RKO (cell line): ENCODE measurements at places on chromosomes 11 and 22.

- DNase-seq: peak; percentile 40
These were observed 16.2 kb upstream of the CTTN start for GRCh38 chr11:70381872-70382861.

GRCh38 chr22:27913162-27913741 is 5.8 kb downstream of the PITPNB start:
- DNase-seq: no peak

DNA sequence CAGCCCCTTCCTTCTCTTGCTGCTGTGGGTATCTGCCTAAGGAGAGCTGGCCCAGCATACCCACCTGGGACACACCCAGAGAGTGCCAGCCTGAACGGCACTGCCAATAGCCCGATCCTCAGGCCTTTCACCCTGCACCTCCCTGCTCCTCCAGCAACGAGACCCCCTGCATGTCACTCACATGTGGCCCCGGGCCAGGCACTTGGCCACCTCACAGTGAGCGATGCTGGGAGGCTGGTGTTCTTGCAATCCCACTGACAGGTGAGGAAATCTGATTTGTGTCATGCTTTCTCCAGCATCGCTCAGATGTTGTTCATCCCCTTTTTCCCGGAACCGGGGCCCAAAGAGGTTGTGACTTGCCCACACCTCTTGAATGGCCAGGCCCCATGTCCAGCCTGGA is 20.5 kb downstream of the DAGLA start:
- DNase-seq: no peak

DNA sequence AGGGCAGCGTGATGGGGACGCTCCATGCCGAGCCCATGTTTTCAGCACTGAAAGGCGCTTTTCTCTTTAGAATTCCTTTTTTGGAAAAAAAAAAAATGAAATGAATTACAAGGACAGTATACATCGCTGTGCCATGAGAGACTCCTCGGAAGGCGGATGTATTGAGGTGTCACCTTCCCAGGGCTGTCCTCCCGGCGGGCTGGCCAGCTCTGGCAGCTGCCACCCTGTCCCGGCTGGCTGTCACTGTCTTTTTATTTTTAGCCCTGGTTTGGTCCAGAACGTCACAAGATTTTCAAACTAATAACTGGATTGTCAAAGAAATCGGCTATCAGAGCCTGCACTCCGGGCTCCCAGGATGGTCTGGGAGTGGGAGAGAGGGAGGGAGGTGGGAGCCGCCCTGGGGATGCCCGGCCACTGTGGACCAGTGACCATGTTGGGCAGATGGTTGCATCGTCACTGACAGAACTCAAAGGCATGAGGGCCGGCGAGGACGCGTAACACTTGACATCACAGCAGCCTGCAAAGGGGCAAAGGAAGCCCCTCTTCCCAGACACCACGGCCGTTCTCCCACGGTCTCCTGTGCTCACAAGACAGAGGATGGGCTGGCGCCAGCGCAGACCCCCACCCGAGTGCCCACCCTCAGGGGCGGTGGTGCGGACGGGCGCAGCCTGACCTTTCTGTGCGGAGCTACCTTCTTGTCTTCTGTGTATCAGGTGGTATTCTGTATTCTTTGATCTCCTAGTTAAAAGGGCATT is 392.9 kb downstream of the TBC1D22A start:
- no peak for DNase-seq

DNA sequence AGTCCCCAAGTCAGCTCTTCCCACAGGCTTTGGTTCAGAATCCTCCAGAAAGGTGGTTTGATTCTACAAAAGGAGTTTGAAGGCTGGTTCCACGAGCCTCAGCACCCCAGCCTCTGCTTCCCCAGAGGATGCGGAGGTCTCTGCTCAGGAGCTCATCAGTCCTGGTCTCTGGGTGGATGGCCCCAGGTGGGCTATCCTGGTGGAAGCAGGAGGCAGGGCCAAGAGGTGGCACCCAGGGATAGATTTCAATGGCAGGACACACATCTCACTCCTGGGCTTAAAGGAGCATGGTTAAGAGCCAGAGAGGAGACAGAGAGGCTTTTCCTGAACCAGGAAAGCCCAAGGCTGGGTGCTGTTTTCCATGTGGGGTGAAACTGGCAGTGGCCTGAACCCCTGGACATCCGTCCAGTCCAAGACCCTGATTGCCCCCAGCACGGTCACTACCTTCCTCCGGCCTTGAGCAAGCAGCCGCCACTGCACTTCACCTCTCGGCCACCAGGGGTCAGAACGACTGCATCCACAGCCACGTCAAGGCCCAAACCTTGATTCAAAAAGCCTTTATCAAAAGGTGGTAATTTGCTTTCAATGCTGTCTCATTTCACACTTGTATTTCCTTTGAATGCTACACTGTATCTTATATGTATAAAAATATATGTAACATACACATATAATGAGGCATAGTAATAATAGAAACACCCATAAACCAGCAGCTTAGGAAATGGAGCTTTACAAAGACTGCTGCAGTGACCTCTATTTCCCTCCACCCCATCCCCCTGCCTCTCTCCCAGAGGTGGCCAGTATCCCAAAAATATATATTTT is 19.3 kb upstream of the FXYD2 start:
- DNase-seq: peak; percentile 69

- DNase-seq: no peak
These were observed 1402.6 kb downstream of the BRD1 start for GRCh38 chr22:48425091-48425506.

GRCh38 chr11:82747471-82747870 is 13.8 kb upstream of the FAM181B start:
- DNase-seq: no peak

GRCh38 chr11:10657308-10658271 is 36.0 kb downstream of the IRAG1 start:
- DNase-seq: no peak

DNA sequence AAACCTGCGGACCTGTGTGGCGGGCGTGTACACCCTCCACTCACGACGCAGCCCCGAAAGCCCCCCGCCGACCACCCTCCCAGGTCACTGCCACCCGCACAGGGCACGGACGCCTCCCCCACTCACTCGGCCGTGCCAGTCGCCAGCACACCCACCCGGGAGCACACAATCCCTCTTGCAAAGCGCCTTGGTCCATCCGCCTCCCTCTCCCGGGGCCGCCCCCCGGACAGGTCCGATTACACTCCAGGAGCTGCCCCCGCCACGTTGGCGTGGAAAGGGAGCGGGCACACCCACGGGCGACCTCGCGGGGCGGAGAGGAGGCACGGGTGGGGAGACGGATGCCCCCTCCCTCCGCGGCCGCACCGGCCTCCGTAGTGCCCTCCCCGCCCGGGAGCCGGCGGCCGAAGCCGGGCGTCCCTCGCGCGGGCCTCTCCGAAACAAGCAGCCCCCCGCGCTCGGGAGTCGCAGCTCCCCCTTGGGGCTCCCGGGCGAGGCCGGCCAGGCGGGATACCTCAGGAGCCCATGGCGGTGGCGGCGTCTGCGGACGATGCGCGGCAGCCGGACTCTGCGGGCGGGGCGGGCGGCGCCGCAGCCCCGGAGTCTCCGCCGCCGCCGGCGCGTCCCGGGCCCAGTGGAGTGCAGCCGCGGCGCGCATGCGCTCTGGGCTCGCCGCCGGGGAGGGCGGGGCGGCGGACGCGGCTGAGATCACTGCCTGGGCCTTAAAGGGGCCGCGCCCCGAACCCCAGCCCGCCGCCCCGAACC is at the start of gene TMEM184B:
Gene TMEM184B (minus strand): TSS at position 638 of the 762 bp plus-strand sequence. CDS start 25,049 bp downstream, outside the sequence.
- DNase-seq: peak; percentile 72

- no peak for DNase-seq
These were observed 1160.5 kb upstream of the CNTN5 start for GRCh38 chr11:97860237-97860636.

- DNase-seq: no peak
These were observed 8.7 kb downstream of the ME3 start for GRCh38 chr11:86663761-86664160.

GRCh38 chr11:19766810-19767209 is 54.2 kb downstream of the NAV2 start:
- no peak for DNase-seq

DNA sequence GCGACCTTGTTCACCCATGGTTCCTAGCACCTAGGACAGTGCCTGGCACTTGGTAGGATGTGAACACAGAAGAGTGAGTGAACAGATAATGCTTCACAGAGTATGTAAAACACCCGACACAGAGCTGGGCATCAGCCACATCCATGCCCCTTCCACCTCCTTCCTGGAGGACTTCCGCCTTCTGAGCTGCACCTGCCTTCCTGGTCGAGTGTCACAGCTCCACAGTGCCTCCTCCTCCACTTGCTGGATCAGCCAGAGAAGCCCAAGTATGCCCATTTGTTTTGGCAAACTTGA is 20.1 kb downstream of the PRDM11 start:
- DNase-seq: no peak

GRCh38 chr22:30830907-30831306 is 136.2 kb downstream of the OSBP2 start:
- peak; percentile 46 for DNase-seq

DNA sequence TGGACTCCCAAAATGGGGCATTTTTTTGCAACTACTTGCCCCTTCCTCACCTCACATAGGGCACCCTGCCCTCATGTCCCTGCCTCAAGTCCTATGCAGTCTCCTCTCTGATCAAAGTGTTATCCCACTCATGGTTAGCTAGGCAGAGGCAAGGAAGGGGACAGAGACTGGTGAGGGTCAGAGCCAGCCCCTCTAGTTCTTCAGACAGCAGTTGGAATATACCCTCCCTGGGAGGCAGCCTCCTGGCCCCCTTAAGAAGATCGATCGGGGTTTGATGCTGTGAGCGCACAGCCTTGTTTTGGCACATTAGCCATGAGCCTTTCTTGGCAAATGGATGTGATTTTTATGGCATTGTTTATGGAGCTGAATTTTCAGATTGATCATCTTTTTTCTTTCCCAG is 436.9 kb downstream of the BUD13 start:
- DNase-seq: no peak

DNA sequence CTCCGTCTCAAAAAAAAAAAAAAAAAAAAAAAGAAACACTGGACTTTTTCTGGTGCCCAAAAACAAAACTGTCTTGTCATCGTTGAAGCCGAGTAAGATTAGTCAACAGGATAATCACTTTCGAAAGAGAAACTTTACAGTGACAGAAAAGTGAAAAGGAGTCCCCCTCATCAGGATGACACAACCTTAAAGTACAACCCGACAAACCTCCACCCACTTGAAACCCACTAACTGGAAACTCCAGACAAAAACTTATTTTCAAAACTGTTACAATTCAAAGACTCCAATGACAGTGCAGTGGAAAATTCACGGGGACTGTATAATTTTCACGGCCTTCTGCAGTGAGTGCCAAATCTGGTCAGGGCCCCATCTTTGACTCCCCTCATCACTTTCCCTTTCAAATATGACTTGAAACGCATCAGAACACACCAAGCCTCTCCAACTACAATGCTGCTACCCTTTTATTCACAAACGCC is 1.3 kb downstream of the DENND5A start:
- peak; percentile 63 for DNase-seq

DNA sequence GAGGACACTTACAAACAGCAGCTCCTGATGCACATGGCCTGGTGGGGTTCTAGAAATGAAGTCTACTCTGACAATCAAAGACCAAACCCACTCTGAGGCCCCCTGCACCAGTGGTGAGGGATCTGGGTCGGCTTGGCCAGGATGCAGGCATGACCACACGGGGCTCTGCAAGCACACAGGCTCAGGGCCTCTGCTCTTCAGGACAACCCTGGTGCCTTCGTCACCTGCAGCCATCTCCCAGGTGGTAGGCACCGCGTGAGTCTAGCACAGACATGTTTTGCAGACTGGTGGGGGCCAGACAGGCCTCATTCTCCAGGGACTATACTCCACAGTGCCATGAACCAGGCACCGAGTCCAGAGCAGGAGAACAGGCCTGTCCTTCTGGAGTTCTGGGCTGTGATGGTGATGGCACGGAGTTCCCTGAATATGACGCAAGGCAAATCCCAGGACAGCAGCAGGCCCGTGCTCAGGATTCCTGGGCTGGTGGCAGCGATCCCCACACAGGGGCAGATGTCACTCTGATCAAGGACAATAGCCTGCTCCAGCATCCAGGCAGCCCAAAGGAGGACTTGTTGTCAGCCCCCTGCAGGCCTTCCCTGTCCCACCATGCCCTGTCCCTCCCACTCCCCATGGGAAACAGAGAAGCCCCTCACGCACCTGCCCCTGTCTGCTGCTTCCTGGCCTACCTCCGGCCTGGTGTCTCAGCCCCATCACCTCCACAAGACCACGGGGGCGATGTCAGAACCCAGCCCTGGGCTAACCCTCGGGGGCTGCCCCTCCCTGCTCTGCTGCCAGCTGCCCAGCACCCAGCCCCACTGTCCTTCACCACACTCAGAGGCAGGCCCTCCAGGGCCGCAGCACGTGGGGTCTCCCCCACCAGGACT is 36.1 kb downstream of the GNB1L start:
- DNase-seq: no peak

DNA sequence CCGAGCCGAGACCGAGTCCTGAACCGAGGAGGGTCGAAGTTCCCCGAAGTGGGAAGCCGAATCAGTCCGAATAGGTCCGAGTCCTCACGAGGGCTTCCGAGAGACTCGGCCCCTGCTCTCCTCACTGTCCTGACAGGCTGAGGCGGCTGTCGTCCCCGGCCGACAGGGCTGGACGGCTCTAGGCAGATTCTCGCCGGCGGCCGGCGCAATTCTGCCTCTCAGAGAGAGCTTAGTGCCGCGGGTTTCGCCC is 191 bp upstream of the DEAF1 start:
- DNase-seq: no peak

DNA sequence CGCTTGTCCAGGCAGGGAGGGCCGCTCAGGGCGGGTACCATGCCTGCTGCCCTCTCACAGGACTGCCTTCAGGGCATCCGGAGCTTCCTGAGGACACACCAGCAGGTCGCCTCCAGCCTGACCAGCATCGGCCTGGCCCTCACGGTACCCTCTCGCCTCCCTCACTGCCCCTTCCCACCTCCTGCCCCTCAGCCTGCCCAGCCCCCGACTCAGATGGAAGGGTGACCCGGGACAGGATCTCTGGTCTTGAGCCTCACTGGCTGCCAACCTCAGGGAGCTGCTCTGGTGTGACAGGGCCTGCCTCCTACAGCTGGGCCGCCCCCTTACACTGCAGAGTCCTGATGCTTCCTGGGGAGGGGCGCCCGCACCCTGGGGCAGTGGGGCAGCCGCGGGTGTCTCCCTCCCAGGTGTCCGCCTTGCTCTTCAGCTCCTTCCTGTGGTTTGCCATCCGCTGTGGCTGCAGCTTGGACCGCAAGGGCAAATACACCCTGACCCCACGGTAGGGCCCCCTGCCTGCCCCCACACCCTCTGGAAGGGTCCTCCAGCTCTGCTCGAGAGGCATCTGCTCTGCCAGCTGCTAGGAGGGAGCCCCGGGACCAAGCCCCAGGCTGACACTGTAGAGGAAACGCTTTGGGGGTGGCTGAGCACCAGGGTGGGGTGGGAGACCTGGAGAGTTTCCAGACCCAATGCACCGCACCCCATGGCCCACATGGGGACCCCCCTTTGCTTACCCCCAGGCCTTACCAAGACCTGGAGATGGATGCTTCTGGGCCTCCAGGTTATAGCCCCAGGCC is 14.6 kb downstream of the TSPAN32 start:
- no peak for DNase-seq

GRCh38 chr11:66002648-66003225 is 434 bp downstream of the BANF1 start:
- DNase-seq: peak; percentile 51

GRCh38 chr11:12058425-12059115 is 50.1 kb upstream of the DKK3 start:
- DNase-seq: no peak

- no peak for DNase-seq
These were observed 77.8 kb downstream of the C11orf91 start for GRCh38 chr11:33622806-33623205.
